Spinal cord (tissue), 10 donors: ENCODE measurements at places on chromosomes 4 and X. TPM values are rescaled to one million over a fixed set of nuclear protein-coding genes. Genes with fewer than 3 reads are reported as not detected.

- H3K4me1 ChIP-seq = no peaks in the 10 kb centered on the region
- DNase-seq = no peak
- H3K4me3 ChIP-seq = no peak overlapping the region
- H3K27me3 ChIP-seq = no peaks in the 10 kb centered on the region
- H3K36me3 ChIP-seq = no peaks in the 10 kb centered on the region
These were observed 206.1 kb downstream of the PPP3CA start for GRCh38 chr4:101141230-101141629.

GRCh38 chr4:151436093-151436518, 27.1 kb downstream of the FHIP1A start:
- H3K4me3 ChIP-seq = no peak overlapping the region
- H3K36me3 ChIP-seq = no peaks in the 10 kb centered on the region
- H3K27ac ChIP-seq = no peak overlapping the region
- H3K27me3 ChIP-seq = no peaks in the 10 kb centered on the region
- DNase-seq = no peak

DNA sequence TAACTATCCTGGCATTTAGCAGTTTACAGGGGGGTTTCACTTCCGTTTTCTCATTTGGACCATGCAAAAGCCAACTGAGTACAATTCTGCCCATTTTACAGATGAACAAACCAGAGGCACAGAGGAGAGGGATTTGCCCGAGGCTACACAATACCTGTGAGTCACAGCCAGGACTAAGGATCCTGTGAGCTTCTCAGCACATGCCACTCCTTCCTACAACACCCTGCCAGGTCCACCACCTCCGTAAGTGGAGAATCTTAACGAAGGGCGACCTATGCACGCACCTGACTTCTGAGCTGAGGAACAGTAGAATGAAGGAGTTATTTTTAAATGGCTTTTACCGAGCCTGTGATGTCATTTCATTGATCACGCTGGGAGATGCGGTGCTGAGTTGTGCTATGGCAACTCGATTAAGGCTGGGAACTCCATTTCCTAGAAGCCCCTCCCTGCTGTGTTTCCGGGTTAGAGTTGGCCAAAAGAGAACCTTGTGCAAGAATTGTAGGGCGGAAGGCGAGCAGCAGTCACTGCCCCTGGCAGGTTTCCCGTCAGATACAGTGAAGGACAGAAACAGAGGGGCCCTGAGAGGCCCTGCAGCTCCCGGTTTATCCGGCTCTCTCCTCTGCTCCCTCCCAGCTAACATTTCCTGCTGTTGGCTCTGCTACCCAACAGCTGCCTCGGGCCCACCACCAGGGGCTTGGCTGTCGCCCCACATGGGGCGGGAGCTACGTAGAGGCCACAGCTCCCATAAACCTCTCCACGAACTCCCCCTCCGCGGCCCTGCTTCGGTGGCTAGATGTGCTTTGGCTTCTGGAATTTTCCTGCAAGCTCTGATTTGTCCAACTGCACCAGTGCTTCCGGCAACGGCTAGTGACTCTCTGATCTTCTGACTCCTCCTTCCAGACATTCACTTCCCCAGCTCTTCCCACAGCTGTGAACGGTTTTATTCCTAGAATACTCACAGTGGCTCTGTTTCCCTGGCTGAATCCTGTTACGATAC, 75.1 kb upstream of the USP9X start:
- H3K4me1 ChIP-seq = peaks cover 4% of the 10 kb centered on the region
- H3K36me3 ChIP-seq = no peaks in the 10 kb centered on the region
- H3K27me3 ChIP-seq = peaks cover 20% of the 10 kb centered on the region
- peak; percentile 54 for DNase-seq
- H3K4me3 ChIP-seq = peak overlapping the region; percentile 5

DNA sequence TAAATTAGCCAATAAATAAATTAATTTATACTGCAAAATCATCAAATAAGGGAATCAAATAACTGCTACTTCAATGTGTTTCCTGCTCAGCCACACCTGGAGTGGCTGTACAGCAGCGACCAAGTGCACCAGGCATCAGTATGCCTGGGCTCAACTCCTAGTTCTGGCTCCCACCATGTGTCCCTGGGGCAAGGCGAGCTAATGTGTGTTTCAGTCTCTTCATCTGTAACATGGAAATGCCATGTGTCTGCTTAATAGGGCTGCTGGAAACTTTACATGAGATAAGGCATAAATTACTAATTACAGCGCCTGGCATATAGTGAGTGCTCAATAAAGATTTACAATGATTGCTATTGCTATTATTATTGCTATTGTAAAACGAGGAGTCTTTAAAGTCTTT, 109.1 kb upstream of the PDLIM3 start:
- H3K36me3 ChIP-seq = peaks cover 14% of the 10 kb centered on the region
- H3K27me3 ChIP-seq = no peaks in the 10 kb centered on the region
- H3K4me3 ChIP-seq = no peak overlapping the region
- no peaks in the 10 kb centered on the region for H3K4me1 ChIP-seq

GRCh38 chr4:150683775-150684350, 101.9 kb downstream of the MAB21L2 start:
- no peak overlapping the region for H3K27ac ChIP-seq
- no peaks in the 10 kb centered on the region for H3K36me3 ChIP-seq
- no peaks in the 10 kb centered on the region for H3K4me1 ChIP-seq
- DNase-seq = no peak

- no peaks in the 10 kb centered on the region for H3K27me3 ChIP-seq
- H3K36me3 ChIP-seq = peaks cover 27% of the 10 kb centered on the region
- H3K4me1 ChIP-seq = peaks cover 5% of the 10 kb centered on the region
These were observed 21.3 kb downstream of the DCTD start for GRCh38 chr4:182895791-182896292.

DNA sequence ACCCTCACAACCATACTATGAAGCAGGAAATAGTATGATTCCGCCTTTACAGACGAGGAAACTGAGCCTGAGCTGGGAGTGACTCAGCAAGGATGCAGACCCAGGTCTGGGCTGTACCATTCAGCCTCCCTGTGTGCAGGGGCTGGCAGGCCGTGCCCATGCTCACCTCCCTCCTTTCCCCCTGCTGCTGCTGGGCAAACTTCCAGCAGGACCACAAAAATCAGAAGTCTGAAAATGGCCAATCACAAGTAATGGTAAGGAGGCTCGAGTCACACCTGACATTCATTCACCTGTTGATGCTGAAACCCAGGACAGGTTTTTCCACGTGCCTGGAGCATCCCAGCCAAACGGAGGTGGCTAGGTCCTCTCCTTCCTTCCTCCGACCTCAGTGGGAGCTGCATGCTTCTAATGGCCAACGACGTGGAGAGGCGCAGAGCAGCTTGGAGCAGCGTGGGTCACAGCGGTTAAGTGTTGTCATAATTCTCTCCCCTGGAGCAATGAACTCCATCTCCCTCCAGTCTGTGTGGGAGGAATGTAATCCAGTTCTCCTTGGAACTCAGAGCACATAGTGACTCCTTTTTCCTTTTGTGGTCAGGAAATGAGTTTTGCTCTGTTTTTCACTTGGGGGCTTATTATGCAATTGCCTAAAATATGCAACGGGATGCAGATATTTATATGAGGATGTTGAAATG, 371.7 kb downstream of the BCOR start:
- H3K4me1 ChIP-seq = peaks cover 20% of the 10 kb centered on the region
- H3K36me3 ChIP-seq = no peaks in the 10 kb centered on the region
- H3K4me3 ChIP-seq = no peak overlapping the region
- peaks cover 18% of the 10 kb centered on the region for H3K27me3 ChIP-seq
- no peak for DNase-seq

DNA sequence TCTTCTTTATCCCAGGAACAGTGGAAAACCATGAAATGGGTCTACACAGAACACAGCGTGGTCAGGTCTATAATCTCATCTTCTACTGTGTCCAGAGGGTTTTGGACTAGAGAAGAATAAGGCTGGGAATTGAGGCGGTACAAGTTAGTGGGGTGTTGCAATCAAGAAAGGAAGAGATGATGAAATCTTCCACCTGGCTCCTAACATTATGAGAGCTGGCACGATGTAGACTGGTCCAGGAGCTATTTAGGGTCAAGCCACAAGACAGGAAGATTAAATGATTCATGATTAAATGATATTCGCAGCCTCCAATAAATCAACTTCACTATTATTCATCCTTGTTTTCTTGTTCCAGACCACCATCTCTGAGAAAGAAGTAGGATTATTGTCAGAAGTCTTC, 88.0 kb downstream of the ARSF start:
- H3K27me3 ChIP-seq = no peaks in the 10 kb centered on the region
- DNase-seq = no peak
- H3K27ac ChIP-seq = no peak overlapping the region

DNA sequence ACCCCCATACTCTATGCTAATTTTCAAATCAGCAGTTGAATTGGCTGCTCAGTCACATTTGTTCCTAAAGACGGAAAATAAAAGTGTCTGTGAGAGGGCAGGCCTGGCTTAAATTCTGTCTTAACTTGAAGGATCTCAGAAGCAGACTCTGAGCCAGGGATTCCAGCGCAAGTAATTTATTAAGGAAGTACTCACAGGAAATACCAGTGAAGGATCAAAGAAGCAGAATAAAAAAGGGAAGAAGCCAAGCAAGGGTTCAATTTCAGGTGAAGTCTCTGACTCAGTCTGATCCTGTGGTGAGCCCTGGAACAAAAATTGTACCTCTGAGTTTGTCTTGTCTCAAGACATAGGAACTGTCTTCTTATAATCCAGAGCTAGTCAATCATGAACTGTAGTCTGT, 52.2 kb downstream of the IL1RAPL1 start:
- no peaks in the 10 kb centered on the region for H3K27me3 ChIP-seq
- no peak overlapping the region for H3K4me3 ChIP-seq
- no peaks in the 10 kb centered on the region for H3K36me3 ChIP-seq
- DNase-seq = no peak
- no peaks in the 10 kb centered on the region for H3K4me1 ChIP-seq

GRCh38 chr4:185794637-185795036, 17.4 kb downstream of the SORBS2 start:
- H3K4me3 ChIP-seq = no peak overlapping the region
- H3K27ac ChIP-seq = no peak overlapping the region
- peaks cover 13% of the 10 kb centered on the region for H3K4me1 ChIP-seq
- no peak for DNase-seq
- H3K27me3 ChIP-seq = no peaks in the 10 kb centered on the region
- peaks cover 6% of the 10 kb centered on the region for H3K36me3 ChIP-seq

DNA sequence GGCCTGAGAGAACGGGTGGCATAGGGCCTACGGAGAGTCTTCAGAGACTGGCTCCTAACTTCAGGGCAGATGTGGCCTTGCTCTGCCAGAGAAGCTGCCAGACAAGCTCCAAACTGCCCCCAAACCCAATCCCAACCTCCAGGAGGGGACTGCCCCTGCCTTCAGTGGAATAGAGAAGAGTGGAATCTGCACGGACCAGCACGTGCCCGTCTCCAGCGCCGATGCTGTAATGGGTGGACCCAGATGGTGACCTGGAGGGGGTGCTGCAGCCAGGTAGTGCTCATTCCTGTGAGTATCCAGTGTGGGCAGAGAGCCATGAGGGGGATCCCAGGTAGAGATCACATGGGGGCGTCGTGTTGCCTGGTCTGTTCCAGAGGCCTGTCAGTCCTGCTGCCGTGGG, 73.2 kb upstream of the NKX1-1 start:
- no peaks in the 10 kb centered on the region for H3K27me3 ChIP-seq
- H3K27ac ChIP-seq = no peak overlapping the region
- H3K4me3 ChIP-seq = no peak overlapping the region
- no peaks in the 10 kb centered on the region for H3K36me3 ChIP-seq

- no peak for DNase-seq
- peaks cover 37% of the 10 kb centered on the region for H3K36me3 ChIP-seq
- H3K4me1 ChIP-seq = peaks cover 27% of the 10 kb centered on the region
- no peak overlapping the region for H3K27ac ChIP-seq
- H3K27me3 ChIP-seq = peaks cover 1% of the 10 kb centered on the region
These were observed 1.8 kb downstream of the KDM5C start for GRCh38 chrX:53223068-53223693.

DNA sequence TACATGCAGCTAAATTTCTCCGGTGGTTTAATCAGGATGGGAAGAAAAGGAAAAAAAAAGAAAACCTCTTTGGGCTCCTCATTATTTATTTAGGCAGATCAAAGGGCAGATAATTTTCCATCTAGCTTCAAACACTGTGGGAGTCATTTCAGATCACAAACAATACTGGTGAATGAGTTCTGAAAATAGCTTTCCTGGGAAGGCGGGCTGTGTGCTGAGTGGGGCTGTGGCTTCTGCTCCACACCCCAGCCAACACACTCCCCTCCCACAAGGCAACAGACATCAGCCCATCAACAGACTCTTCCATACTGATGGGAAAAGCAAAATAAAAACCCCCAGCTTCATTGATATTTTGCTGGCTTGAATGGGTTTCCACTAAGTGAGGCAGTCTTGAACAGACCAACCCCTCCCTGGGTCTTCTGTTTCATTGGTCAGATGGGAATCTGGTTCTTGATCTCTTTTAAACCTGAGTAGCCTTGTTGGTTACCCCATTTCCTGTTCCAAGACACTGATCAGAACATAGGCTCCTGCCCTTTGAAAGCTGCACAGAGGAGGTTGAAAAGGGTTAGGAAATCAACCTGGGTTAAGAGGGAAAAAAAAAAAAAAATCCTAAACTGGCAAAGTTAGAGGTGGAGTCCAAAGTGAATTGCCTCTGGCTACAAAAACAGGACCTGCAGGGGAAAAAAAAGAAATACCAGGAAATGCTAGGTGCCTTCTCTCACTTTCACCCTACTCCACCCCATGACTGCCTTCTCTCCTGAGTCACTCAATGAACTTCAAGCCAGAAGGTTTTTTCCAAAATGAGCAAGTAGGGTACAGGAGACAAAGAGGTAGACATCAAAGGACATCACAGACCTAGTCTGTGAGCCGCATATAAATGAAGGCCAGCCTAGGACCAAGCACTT, 20.0 kb downstream of the AMOT start:
- DNase-seq = no peak
- H3K4me1 ChIP-seq = peaks cover 11% of the 10 kb centered on the region
- H3K27ac ChIP-seq = no peak overlapping the region
- peaks cover 4% of the 10 kb centered on the region for H3K27me3 ChIP-seq
- H3K36me3 ChIP-seq = no peaks in the 10 kb centered on the region

DNA sequence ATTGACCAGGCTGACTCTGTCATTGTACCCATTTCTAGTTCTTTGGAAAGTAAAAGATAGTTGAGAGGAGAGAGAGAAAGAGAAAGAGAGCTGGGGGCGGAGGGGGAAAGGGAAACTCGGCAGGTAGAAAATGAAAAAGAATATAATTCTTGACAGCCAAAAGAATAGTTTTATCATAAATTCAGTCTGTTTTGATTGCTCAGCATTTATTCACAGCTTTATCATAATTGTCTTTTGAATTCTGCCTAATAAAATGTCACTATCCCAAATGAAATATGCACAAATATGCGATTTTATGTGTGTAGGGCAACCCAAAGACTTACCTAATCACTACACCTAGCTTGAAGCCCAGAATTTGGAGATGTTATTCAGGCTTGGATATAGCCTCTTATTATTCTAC, 1024.0 kb upstream of the PABPC4L start:
- H3K4me1 ChIP-seq = no peaks in the 10 kb centered on the region
- H3K4me3 ChIP-seq = no peak overlapping the region
- no peaks in the 10 kb centered on the region for H3K36me3 ChIP-seq

- no peaks in the 10 kb centered on the region for H3K27me3 ChIP-seq
- H3K4me3 ChIP-seq = no peak overlapping the region
- peaks cover 3% of the 10 kb centered on the region for H3K36me3 ChIP-seq
- H3K27ac ChIP-seq = no peak overlapping the region
These were observed 24.9 kb downstream of the CEP135 start for GRCh38 chr4:55973650-55974049.

The CSAG2 gene
- polyA plus RNA-seq = not detected

The GRIA2 gene
- 263 TPM for polyA plus RNA-seq

The CPXCR1 gene
- not detected for polyA plus RNA-seq

The CENPVL1 gene
- polyA plus RNA-seq = 7.7 TPM

The FGG gene
- not detected for polyA plus RNA-seq

The SPANXB1 gene
- not detected for polyA plus RNA-seq

The REST gene
- polyA plus RNA-seq = 14.7 TPM

The FAM156A gene
- polyA plus RNA-seq = 64.8 TPM

The EXOC1L gene
- not detected for polyA plus RNA-seq
